ENCODE measurements at places on chromosomes 12 and 14. TPM values are rescaled to one million over a fixed set of nuclear protein-coding genes. Genes with fewer than 3 reads are reported as not detected.

SERPINA1 gene
- 6.0 TPM for total RNA-seq

FGF6 gene
- not detected for total RNA-seq

ZNF740 gene
- 19.2 TPM for total RNA-seq

PLBD2 gene
- total RNA-seq, result 30.8 TPM

GRCh38 chr14:104364830-104365229, 214.7 kb upstream of the C14orf180 start:
- DNase-seq, result peak; percentile 43

DNA sequence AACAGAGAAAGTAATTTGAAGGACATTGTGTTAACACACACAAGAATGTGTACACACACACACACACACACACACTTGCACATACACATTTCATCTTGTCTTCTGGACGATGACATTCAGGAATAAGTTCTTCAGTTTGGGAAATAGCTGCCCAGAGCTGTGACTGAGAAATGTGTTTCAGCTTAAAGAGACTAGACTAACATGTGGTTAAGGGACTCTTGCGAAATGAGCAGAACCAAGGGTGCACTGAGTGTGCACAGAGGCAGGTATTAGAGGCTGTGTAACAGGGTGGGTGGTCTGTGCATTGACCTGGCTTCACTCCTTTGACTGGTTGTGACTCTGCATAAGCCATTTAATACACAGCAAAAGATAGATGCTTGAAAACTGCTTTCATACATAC, 29.4 kb upstream of the KCNA5 start:
- DNase-seq, result peak; percentile 27

GRCh38 chr12:84791444-84791843, 121.2 kb downstream of the SLC6A15 start:
- DNase-seq, result no peak

- DNase-seq, result no peak
These were observed 24.4 kb downstream of the PITPNM2 start for GRCh38 chr12:123126294-123127181.

DNA sequence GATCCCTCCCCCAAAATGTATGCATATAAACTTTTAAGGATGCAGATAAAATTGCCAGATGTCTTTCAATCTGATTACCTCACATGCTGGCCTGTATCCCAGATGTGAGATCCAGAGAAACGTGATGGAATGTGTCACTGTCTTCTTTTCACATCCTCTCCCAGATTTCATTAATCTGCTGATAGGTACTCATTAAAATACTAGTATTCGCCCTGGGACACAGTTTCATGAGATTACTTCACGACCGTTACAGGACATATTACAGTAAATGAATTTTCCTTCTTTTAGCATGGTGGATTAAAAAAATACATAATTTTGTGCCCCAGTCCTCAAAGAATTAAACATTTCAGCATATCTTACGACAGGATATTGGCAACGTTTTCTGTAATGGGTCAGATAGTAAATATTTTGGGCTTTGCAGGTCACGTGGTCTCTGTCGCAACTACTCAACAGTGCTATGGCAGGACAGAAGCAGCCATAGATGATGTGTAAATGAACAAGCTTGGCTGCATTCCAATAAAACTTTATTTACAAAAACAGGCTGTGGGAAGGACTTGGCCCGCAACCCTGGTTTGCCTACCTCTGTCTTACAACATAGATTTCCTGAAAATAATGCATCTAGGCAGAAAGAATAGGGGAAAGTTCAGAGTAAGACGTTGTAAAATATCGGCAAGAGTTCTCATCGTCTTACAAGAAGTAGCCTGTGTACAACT, 156.0 kb upstream of the DIO3 start:
- no peak for DNase-seq

Data from cardiac septum (tissue), 1 donor.